NCI-H146 (cell line): ENCODE measurements at places on chromosomes 5 and 9.

- no peak for DNase-seq
These were observed 2.4 kb upstream of the TNPO1 start for GRCh38 chr5:72814104-72814503.

DNA sequence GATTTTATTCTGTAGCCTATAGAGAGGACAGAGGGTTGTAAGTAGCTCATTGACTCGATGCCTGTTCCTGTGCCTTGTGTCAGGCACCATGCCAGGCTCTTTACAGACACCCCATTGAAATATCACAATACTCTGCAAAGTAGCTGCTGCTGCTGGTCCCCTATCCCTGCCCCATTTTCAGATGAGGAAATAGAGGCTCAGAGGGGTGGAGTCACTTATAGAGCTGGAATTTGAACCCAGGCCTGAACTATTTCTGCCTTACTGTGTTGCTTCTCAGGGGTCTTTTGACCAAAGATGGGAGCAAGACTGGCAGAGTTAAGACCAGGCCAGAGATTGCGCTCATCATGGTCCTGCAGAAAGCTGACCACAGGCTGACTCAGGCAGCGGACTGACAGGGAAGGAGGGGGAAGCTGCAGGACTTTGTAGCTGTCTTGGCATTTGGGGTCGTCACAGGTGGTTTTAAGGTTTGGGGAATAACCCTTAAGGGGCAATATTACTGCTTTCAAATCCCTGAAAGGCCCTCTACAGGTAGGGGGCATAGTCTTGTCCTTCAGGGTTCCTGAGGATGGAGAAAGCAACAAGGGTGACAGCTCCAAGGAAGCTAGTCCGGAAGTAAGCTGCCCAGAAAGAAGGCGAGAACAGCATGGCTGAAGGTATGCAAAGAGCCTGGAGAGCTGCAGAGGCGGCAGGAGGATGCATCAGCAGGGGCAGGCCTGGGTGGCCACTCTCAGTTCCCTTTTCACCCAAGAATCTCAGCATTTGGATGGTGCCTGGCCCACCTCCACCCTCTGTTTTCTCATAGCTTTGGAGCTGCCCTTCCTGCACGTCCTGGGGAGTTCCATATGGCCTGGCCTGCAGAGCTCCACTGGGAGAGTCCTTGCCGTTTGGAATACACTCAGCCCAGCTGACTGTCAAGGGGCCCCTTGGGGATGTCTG is 18.3 kb upstream of the NDST1 start:
- no peak for DNase-seq

DNA sequence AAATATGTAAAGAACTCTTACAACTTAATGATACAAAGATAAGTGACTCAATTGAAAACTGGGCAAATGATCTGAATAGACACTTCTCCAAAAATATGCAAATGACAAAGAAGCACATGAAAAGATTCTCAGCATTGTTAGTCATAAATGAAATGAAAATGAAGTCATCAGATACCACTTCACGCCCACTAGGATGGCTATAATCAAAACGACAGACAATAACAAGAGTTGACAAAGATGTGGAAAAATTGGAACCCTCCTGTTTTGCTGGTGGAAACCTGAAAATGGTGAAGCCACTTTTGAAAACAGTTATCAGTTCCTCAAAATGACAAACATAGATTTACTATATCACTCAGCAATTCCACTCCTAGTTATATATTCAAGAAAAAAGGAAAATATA is 7.9 kb upstream of the SYK start:
- no peak for DNase-seq

- DNase-seq: no peak
These were observed 24.5 kb downstream of the ABHD17B start for GRCh38 chr9:71886541-71886940.

DNA sequence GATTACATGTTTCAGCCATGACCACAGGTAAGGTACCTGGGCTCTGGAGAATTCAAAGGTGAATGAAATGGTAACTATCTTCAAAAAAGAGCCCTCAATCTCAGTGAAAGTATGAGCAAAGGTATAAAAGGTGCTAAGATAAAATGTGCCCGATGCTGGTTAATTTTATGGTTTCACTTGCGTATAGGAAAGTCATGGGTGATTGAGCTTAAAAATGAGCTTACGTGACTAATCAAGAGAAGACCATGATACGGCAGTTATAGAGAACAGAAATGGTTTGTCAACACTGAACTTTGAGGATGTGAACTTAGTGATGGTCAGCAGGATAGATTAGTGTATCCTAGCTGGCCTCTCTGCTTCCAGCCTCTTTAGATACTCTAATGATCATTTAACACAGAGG is 320.1 kb downstream of the DEPDC1B start:
- DNase-seq: no peak

- no peak for DNase-seq
These were observed 27.5 kb downstream of the DMRT2 start for GRCh38 chr9:1077616-1078015.

- DNase-seq: no peak
These were observed 9.4 kb downstream of the PDLIM7 start for GRCh38 chr5:177487975-177488374.

GRCh38 chr5:110703481-110703880 is 23.0 kb downstream of the TMEM232 start:
- DNase-seq: no peak

DNA sequence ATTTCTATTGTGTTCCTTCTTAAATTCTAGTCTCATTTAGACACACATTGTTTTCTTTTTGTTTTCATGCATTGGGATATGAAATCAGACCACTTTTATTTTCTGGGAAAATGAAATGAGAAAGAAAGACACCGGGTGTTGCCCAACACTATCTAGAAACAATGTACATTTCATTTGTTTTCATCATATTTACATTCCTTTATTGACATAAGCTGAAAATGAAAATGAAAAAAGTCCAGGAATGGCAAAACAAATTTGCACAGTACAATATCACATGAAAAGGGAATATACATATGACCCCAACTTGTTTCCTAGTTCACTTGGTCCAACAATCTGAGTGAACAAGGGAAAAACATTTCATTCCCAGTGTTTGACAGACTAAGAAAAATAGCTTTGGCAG is 20.7 kb downstream of the IFNE start:
- DNase-seq: no peak

GRCh38 chr5:169341556-169341955 is 40.6 kb upstream of the SLIT3 start:
- DNase-seq: no peak

DNA sequence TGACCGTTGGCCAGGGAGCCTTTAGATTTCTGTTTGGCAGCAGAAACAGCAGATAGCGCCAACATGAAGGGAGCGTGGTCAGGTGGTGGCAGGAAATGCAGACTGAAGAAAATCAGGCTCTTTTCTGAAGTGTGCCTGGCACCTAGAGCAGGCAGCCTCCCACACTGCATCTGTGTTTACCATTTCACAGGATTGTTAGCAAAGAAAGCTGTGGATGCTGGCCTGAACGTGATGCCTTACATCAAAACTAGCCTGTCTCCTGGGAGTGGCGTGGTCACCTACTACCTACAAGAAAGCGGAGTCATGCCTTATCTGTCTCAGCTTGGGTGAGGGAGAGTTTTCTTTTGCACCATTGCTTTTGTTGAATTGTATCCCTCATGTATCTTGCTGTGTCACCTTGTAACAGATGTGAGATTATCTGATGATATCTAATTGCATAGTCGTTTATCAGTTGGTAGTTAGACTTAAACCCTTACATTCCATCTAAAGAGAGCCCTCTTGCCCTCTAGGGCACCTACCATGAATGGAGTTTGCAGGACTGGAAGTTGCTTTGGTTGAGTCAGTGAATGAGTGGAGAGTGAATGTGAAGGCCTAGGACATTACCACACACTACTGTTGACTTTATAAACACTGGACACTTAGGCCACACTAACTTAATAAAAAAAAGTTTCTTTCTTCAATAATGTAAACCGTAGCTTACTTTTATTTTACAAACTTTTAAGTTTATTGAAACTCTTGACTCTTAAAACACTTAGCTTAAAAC is 42.8 kb downstream of the ACO1 start:
- DNase-seq: no peak

DNA sequence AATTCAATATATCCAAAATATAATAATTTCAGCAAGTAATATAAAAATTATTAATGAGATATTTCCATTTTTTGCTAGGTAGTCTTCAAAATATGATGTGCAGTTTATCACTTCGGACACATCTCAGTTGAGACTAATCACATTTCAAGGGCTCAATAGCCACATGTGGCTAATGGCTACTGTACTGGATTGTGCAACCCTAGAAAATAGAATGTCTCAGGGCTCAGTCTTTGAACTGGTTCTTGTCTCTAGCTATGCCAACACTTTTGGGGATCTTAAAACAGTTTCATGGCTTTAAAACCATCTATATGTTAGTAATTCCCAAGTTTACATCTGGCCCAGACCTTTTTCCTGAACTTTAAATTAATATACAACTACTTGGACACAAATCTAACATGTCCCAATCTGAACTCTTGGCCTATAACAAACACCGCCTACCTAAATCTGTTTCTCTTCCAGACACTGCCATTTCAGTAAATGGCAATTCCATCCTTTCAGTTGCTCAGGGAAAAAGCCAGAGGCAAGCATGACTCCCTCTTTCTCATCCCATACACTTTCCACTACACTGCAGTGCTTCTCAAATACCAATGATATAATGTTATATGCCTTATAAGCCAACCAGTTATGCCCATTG is 18.8 kb downstream of the PTAR1 start:
- no peak for DNase-seq
